ENCODE measurements at places on chromosomes 3 and 15.

DNA sequence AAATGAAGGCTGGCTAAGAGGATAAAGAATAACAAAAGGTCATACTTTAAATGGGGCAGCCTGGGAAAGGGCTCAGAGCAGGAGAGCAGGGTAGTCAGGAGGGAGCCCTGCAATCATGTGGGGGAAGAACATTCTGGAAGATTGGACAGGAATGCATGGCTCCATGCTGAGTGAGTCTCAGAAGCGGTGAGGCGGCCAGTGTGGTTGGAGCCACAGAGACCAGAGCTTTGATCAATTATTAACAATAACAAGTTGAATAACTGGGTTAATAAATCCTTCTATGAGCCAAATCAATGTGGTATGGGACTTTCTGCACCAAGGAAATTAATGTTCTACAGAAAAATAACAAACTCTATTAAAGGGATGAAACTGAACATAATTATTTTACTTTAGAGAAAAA lies 57.9 kb upstream of the DCUN1D1 start:
- no peak for DNase-seq

GRCh38 chr3:33488246-33488645 lies 48.0 kb upstream of the UBP1 start:
- DNase-seq, result no peak

GRCh38 chr3:79040091-79040490 lies 727.7 kb downstream of the ROBO1 start:
- no peak for DNase-seq

DNA sequence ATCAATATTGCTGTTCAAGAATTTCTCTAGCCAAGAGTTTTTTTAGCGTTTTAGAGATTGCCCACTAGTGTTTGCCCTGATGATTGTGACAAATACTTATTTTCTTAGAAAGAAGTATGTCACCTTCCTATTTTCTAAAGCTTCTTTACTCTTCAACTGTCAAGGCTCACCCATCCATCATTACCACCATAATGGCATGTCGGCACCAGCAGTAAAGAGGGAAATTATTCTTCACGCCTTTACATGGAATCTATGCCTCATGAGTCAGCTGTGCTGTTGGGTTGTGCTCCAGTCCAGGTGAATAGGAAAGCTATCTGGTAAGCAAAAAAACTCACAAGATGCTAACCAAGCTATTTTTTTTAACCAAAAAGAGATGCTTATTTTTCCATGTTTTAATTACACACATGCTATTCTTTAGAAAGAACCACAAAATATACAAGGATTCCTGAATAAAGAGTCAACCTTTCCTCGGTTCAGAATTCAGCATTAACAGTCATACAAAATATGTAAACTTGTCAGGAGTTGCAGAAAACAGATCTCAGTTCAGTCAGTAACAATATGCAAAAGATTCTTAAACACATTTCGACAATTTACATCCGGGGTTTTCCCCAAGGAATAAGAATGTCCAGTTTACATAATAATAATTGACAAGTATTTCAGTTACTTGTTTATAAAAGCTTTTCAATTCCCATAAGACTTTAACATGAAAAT lies 128.0 kb downstream of the ATP8B4 start:
- peak; percentile 24 for DNase-seq

- no peak for DNase-seq
Observed at GRCh38 chr3:119279101-119279554, 15.1 kb upstream of the ARHGAP31 start.

- no peak for DNase-seq
Observed at GRCh38 chr3:46711305-46711704, 6.4 kb downstream of the PRSS50 start.

DNA sequence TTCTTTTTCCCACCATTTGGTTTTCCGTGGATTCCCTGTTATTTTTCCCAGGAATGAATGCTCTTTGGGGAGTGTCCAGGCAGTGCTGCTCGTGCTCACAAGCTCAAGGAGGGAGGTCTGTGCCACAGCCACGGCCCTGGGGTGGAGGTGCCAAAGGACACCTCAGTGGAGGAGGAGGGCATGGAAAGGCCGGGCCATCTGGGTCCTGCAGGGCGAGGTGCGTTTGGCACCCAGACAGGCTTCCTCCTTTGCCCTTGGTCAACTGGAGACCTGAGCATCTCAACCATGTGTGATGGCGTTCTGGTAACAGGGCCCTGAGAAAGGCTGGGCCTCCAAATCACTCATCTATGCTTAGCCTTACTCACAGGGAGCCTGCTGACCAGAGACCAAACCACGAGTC lies 25.4 kb downstream of the KY start:
- DNase-seq, result no peak

DNA sequence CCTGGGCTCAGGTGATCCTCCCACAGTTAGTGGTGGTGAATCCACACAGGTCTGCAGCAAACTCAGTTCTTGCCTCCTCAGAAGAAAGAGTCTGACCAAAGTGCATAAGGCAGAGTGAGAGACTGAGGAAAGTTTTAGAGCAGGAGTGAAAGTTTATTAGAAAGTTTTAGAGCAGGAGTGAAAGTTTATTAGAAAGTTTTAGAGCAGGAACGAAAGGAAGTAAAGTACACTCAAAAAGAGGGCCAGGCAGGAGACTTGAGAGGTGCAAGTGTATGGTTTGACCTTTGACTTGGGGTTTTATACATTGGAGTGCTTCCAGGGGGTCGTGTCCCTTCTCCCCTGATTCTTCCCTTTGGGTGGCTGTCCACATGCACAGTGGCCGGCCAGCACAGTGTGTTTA lies 84.2 kb downstream of the LSM3 start:
- no peak for DNase-seq

GRCh38 chr3:134802428-134803050 lies 7.5 kb downstream of the EPHB1 start:
- no peak for DNase-seq

DNA sequence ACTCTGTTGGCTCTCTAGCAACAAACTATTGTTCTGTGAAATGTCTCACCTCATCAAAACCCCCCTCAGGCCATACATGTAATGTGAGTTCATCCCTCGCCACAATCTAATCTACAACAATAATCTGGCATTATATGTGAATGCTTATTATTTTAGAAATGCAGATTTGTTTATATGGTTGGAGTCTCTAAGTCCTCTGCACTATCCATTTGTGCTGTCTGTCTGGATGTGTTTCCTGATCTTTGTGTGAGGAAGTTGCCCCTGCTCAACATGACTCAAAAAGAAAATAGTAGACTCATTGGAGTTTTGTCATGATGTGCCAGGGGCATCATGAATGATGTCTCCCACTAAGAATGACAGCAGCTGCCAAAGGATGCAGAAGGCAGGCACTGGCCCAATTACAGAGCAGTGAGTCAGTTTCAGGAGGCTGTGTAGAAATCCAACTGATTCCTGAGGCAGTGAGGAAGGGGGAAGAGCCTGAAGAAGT lies 161.6 kb upstream of the PDZRN3 start:
- DNase-seq, result peak; percentile 36

GRCh38 chr3:43921056-43921648 lies 230.4 kb downstream of the ABHD5 start:
- DNase-seq, result no peak

DNA sequence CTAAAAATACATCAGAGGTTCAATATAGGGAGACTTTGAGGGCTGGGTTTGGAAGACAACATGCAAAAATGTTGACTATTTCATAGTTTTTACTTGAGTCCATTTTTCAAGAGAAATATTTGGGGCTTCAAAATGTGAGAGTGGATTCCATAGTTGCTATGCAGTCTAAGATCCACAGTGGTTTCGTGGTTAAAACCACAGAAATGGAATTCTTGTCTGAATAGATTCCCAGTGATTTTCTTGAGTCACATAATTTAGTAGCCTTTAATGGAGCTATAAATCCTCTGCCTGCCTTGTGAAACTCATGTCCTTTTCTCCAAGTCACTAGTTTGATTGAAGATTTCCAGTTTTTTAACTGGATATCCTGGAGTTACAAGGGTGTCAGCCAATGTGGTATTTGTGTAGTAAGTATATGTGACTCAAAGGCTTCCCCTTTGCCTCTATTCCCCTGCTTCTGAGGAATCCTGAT lies 94.7 kb upstream of the RBMS3 start:
- peak; percentile 59 for DNase-seq

DNA sequence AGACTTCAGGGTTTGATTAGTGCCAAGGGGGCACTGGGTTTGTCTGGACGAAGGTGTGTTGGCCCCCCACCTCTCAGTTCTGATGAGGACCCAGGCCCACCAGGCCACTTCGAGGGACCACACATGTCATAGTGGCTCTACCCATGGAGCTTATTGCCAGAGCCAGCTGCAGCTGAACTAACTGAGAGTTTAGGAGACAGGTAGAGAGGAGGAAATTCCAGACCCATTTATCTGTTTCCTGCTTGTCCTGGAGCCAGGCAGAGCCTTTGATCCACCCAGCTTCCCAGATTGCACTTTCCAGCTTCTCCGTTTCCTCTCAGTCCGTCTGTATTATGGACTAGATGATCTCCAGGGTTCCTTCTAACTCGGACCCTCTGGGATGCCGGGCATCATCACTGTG lies 20.9 kb downstream of the SLC24A1 start:
- DNase-seq, result no peak

GRCh38 chr3:73433687-73434086 lies 191.1 kb downstream of the PDZRN3 start:
- no peak for DNase-seq

DNA sequence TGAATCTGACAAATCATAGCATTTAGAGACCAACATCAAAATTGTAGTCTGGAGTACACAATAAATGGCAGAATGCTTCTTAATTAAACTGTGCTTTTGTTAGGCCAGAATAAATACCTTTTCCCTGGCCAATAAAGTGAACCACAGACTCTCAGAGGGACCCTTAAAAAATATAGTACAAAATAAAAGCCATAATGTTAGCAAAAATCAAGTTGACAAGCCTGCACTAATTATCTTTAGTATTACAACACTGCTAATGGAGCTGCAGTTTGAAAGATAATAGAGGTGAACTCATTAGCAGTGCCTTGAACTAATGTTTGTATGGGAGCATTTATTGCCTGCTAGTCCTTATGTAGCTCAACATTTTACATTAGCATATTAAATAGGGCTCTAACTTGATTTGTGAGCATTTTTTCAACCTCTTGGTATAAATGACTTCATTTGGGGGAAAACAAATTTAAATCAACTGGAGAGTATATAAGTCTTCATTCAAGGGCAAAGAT lies 801.3 kb downstream of the EPHA3 start:
- DNase-seq, result no peak

DNA sequence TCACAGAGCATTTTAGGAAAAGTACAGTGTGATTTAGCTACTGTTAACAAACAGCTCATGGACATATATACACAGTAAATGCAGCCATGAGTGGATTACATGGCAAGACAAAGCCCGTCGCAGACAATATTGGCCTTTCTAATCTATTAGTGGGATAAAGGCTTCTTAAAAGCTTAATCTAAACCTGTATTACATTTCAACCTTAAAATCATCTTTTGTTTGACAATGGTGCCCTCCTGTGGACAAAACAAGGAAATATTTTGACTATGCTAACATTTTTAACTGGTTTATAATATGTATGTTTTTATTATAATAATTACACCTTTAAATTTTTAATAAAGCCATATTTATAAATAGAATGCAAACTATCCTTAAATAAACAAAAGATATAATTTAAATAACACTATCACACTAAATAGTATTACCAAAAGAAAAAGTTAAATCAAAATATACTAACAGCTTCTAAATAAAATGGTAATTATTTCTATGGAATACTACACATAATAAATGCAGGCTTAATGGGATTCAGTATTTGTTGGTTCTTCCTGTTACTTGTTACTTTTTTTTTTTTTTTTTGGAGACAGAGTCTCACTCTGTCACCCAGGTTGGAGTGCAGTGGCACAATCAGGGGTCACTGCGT lies 38.6 kb downstream of the TAFA4 start:
- DNase-seq, result no peak

DNA sequence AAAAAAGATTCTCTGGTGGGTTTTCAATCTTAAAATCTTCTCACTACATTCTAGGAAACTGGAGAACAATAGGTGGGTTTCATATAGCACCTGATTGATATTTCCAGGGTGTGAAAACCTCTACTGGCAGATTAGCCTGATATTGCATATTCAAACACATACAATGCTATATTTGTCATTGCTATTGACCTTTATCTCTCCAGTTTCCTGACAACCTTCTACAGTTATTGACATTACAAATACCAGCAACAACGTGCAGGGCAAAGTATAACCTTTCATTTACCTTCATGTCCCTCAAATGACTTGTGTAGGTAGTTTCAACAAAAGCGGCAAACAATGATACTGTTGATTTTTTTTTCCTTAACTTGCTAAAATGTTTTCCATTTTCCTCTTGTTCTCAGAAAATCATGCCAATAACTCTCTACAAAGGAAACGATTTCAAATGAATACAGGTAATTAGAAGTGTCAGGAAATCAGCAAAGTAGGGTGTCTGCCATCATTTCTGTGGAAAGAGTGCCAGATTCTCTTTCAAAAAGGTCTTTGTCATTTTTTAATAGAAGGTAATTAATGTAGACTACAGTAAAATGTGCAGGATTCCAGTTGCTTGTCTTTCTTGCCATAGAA lies 72.6 kb upstream of the CDIN1 start:
- no peak for DNase-seq

- no peak for DNase-seq
Observed at GRCh38 chr3:67011414-67012131, 13.5 kb downstream of the KBTBD8 start.

GRCh38 chr3:158107605-158108444 lies 1.6 kb upstream of the SHOX2 start:
- DNase-seq, result no peak

GRCh38 chr15:93703092-93703739 lies 528.1 kb upstream of the MCTP2 start:
- no peak for DNase-seq

DNA sequence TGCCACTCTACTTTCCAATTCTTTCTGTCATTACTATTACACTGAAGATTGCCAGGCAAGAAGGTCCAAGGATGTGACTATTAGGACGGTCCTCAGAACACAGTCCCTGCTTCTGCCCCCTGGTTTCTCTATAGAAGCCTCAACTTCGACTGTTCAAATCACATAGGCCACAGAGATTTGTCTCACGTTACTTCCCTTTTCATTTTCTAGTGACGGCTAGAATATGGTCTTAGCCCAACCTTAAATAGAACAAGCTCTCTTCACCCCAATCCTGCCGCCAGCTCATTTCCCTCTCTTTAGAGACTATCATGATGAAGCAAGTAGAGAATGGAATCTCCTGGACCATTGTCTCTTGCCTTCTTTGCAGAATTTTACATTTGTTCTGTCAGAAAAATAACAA lies 84.9 kb downstream of the TIGIT start:
- no peak for DNase-seq

DNA sequence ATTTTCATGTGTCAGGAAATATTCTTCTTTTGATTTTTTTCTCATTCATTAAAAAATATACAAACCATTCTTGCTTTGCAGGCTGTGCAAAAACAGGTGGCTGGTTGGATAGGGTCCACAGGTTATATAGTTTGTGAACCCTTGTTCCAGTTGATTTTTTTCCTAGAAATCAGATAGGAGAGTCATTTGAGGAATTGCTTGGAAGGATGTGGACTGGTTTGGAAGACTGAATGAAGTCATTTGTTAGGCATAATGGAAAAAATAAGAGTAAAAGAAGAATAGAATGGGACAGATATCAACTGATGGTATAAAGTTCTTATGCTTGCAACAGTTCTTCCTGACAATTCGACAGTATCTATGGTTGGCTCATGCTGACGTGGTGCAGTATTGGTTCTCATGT lies 189.4 kb downstream of the PTPRG start:
- peak; percentile 24 for DNase-seq

GRCh38 chr15:59905176-59905575 lies 98.9 kb upstream of the FOXB1 start:
- DNase-seq, result no peak

- no peak for DNase-seq
Observed at GRCh38 chr3:159007331-159007730, 205.5 kb downstream of the MFSD1 start.

- no peak for DNase-seq
Observed at GRCh38 chr3:86985181-86985826, 5.6 kb downstream of the VGLL3 start.

Data from AG08396 (cell line).